ENCODE measurements at places on chromosomes 5 and 9.
A peak's percentile ranks its signal among the peaks of the same experiment; 100 is the strongest.

DNA sequence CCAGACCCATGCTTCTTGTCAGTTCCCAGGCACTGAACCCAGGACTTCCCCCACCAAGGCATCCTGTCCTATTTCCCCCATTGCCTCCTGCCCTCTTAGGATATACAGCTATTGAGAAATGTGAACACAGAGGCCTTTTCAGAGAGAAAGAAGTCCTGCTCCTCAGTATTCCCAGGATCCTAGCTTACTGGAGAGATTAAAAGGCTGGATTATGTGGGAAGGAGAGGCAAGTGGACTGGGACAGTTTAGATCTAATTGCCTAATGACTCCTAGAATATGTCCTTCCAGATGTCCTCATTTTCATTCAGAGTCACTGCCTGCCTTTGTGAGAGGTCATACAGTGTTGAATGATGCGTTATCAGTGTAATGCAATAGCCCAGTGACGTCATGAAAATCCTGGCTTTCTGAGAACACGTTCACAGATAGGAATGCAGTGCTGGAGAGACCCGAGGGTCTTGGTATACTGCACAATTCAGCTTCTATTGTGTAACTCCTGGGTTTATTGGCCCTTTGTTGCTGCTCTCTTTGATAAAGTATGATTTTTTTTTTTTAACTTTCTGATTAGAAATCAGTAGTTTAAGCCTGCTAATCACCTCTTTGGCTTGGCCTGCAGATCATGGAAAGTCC lies 26.2 kb downstream of the WWC1 start:
- DNase-seq: no peak

- DNase-seq: no peak
Measured at GRCh38 chr9:79371948-79372555, 199.7 kb upstream of the TLE4 start.

DNA sequence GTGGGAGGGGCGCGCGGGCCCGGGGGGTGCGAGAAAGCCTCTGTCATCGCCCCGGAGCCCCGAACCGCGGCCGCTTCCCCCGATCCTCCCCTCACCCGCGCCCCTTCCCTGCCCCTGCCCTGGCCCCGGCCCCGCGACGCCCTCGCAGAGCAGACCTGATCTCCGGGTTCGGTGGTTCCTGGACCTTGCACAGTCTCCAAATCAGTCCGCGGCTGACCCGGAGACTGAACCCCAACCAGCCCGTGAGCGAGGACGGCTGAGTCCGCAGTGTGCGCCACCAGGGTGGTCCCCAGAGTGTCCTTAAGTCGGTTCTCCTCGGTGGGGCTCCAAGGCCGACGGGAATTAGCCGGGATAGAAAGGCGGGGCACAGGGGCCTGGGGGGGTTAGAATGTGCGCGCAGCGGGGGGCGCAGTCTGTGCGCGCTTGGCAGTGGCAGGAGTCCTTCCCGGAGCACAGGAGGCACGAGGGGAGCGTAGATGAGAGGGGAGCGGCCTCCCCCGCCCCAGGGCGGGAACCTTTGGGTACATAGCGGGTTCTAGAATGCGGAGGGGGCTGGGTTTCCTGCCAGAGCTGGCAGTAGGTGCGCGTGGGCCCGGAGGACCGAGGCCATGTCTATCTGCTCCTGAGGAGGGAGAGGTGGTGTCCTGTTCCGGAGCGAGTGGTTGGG lies 779 bp downstream of the PKN3 start:
- DNase-seq: no peak

DNA sequence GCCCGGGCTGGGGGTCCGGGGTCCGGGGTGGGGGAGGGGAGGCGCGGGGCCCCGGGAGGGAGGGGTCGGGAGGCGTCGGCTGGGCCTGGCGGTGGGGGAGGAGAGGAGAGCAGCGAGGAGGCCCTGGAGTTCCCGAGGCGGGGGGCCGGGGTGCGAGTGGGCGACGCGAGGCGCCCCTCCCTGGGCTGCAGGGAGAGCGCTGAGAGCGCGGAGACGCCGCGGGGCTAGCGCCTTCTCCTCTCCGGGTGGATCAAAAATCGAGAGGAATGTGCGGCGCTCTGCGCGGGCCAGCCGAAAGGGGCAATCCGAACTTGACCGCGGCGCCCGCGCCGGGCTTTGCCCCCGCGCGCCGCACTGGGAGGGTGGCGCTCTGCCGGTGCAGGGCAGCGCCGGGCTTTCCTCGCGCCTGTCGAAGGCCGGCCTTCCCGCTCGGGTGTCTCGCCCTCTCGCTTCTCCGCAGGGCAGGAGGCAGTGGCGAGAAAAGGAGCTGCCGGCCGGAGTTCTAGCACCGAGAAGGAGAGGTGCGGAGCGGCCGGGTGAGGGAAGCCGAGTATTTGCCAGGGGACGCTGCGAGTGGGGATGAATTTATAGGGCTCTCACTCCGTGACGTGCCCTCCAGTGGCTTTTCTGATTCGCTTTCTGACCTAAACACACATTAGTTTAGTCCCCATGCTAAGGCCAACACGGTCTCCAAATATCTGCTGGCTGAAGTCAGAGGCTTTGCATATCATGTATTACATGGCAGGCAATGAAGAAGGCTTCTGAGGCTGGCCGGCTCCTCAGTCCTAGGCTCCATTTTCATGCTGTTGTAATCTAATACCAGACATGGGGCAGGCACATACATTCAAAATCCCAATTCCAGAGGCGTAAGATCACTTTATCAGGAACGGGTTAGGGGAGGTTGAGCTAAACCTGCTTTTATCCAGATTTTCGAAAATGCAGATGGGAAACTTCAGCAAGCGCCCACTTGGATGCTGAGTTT lies 503 bp upstream of the GDNF start:
- DNase-seq: no peak

- DNase-seq: no peak
Measured at GRCh38 chr9:4704129-4704528, 24.8 kb downstream of the CDC37L1 start.

- peak; percentile 30 for DNase-seq
Measured at GRCh38 chr9:36572515-36573418, at the start of gene MELK. MELK (plus strand) TSS chr9:36572895; CDS start chr9:36581682, 8,787 bp downstream.

- DNase-seq: no peak
Measured at GRCh38 chr9:134709512-134710270, 68.1 kb downstream of the COL5A1 start.

DNA sequence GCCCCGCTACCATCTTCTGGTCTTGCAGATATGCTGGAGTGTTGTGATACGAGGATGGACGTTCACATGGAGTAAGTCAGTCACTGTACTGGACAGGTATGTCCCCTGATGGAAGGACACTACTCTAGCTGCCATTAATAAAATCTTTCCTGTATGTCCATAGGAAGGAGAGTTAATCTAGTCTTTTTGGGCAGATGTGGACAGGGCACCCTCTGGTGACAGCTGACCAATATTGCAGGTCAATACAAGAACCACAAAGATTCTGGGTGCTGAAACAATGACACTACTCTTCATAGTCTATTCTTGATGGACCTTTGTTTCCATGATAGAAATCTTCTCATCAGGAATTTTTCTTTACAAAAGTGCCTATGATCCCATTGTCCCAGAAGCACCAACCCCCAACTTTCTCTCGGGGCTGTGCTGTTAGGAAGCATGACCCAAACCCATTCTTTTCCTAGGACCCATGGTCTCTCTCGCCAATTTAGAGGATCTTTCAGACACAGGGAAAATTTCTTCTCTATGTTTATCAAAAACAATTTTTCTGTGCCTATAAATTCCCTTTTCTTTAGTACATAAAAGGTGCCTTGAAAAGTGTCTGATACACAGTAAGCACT lies 376.9 kb downstream of the DTWD2 start:
- no peak for DNase-seq

DNA sequence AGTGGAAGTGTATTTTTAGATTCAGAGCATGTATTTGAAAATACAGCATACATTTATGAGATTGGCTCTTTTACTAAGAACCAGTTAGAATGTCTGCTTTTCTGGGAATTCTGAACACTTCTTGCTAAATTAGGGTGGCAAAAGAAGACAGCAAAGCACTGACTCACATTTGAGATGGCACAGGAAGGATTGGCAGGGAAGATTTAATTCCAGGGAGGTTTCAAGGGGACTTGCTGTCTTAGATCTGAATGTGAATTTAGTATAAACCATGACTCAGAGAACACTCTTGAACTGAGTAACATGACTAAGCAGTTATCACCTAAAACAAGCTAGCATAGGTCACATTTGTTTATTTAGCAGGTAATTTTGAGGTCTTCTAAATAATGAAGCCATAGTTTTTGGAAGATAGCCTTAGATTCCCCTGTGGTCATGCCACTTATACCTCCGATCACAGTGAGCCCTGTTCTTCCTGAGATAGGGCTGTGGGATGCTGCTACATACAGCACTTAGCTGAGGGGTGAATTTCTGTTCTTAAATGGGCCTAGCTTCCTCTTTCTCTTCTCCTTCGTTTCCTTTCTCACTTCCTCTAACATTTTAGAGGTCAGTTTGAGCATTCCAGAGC lies 173.8 kb downstream of the PCSK1 start:
- DNase-seq: no peak

Measured in thoracic aorta (tissue), 2 donors.